Thoracic aorta (tissue), 2 donors: ENCODE measurements at places on chromosomes 2 and 18. TPM values are rescaled to one million over a fixed set of nuclear protein-coding genes. Genes with fewer than 3 reads are reported as not detected.
A peak's percentile ranks its signal among the peaks of the same experiment; 100 is the strongest.

- H3K27ac ChIP-seq = peak overlapping the region; percentile 74
- peaks cover 27% of the 10 kb centered on the region for H3K4me1 ChIP-seq
- no peak for DNase-seq
- H3K27me3 ChIP-seq = no peaks in the 10 kb centered on the region
- no peak overlapping the region for H3K4me3 ChIP-seq
Measured at GRCh38 chr2:205706769-205707381, 24.6 kb downstream of the NRP2 start.

DNA sequence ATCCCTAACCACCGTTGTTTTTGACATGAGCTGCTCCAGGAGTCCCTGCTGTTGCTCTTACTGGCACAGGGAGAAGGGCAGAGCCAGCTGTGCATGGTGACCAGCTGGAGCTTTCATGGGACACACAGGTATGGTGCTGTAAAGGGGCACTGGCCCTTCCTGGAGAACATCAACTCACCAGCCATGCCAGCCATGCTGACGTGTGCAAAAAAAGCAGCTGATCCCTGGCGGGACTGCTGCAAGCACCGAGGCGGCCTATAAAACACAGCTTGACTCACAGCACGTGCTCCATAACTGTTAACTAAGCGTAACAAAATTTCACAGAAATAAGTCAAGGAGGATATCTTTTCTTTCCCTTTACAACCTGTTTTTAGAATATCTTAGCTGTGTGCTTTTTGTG, 165.1 kb downstream of the TMEM163 start:
- no peak overlapping the region for H3K27ac ChIP-seq
- no peak for DNase-seq
- H3K36me3 ChIP-seq = no peaks in the 10 kb centered on the region
- H3K4me3 ChIP-seq = no peak overlapping the region
- H3K27me3 ChIP-seq = no peaks in the 10 kb centered on the region
- H3K4me1 ChIP-seq = no peaks in the 10 kb centered on the region

GRCh38 chr2:170006587-170007325, 171.2 kb upstream of the MYO3B start:
- H3K4me3 ChIP-seq = no peak overlapping the region
- H3K36me3 ChIP-seq = peaks cover 9% of the 10 kb centered on the region
- DNase-seq = no peak
- H3K4me1 ChIP-seq = no peaks in the 10 kb centered on the region
- H3K27me3 ChIP-seq = no peaks in the 10 kb centered on the region
- H3K27ac ChIP-seq = no peak overlapping the region

DNA sequence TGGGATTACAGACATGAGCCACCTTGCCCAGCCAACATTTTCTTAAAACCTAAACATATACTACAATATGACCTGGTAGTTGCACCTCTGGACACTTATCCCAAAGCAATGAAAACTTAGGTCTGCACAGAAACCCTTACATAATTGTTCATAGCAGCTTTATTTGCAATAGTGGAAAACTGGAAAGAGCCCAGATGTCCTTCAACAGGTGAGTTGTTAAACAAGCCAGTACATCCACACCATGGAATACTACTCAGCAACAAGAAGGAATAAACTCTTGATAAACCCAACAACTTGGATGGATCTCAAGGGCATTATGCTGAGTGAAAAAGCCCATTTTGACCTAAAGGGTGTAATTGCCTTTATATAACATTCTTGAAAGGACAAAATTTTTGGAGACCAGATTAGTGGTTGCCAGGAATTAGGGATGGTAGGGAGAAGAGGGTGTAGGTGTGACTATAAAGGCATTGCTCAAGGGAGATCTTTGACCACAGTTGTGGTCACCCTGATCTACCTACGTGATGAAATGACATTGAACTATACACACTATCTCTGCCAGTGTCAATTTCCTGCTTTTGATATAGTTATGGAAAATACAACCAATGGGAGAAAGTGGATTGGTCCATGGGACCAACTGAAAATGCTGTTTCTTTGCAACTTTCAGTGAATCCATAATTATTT, 11.9 kb upstream of the AMMECR1L start:
- H3K36me3 ChIP-seq = no peaks in the 10 kb centered on the region
- H3K4me3 ChIP-seq = no peak overlapping the region
- DNase-seq = no peak
- peaks cover 4% of the 10 kb centered on the region for H3K4me1 ChIP-seq
- no peaks in the 10 kb centered on the region for H3K27me3 ChIP-seq

- DNase-seq = no peak
- no peaks in the 10 kb centered on the region for H3K36me3 ChIP-seq
- H3K4me3 ChIP-seq = no peak overlapping the region
Measured at GRCh38 chr2:200578778-200579177, 7.0 kb upstream of the AOX1 start.

- no peak overlapping the region for H3K4me3 ChIP-seq
- no peaks in the 10 kb centered on the region for H3K4me1 ChIP-seq
- H3K27ac ChIP-seq = no peak overlapping the region
- H3K36me3 ChIP-seq = no peaks in the 10 kb centered on the region
Measured at GRCh38 chr2:235206980-235207579, 255.3 kb downstream of the SH3BP4 start.

- no peaks in the 10 kb centered on the region for H3K4me1 ChIP-seq
- H3K36me3 ChIP-seq = no peaks in the 10 kb centered on the region
- no peak for DNase-seq
- H3K27me3 ChIP-seq = no peaks in the 10 kb centered on the region
Measured at GRCh38 chr2:224242561-224242960, 159.3 kb downstream of the FAM124B start.

GRCh38 chr2:190879474-190880377, 895 bp upstream of the GLS start:
- peak overlapping the region; percentile 84 for H3K4me3 ChIP-seq
- DNase-seq = peak; percentile 6
- no peaks in the 10 kb centered on the region for H3K27me3 ChIP-seq
- no peaks in the 10 kb centered on the region for H3K36me3 ChIP-seq

DNA sequence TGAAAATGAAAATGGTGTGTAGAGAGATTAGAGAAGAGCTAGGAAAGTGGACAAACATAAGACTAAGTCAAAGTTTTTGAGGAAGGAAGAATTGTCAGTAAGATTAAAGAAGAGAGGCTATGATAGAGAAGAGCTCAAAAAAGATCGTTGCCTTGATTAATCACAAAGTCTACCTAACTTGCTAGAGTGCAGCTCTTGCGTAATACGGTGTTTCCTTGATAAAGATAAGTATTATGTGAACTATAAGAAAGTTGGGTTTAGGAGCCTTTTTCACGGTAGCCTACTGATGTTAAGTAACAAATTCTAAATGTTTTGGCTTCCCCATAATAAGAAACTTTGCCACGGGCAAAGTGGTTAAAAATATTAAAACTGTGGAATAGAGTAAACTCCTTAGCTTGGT, 226.4 kb upstream of the NRXN1 start:
- no peak overlapping the region for H3K4me3 ChIP-seq
- H3K36me3 ChIP-seq = no peaks in the 10 kb centered on the region
- no peaks in the 10 kb centered on the region for H3K27me3 ChIP-seq
- no peaks in the 10 kb centered on the region for H3K4me1 ChIP-seq

GRCh38 chr2:28666496-28667184, 85.0 kb upstream of the PPP1CB start:
- H3K36me3 ChIP-seq = no peaks in the 10 kb centered on the region
- peaks cover 14% of the 10 kb centered on the region for H3K4me1 ChIP-seq
- DNase-seq = no peak
- H3K27ac ChIP-seq = peak overlapping the region; percentile 96
- H3K27me3 ChIP-seq = no peaks in the 10 kb centered on the region

- H3K4me3 ChIP-seq = no peak overlapping the region
- no peaks in the 10 kb centered on the region for H3K36me3 ChIP-seq
- H3K4me1 ChIP-seq = peaks cover 4% of the 10 kb centered on the region
- no peak overlapping the region for H3K27ac ChIP-seq
- H3K27me3 ChIP-seq = no peaks in the 10 kb centered on the region
Measured at GRCh38 chr2:149601141-149601796, 13.7 kb upstream of the MMADHC start.

DNA sequence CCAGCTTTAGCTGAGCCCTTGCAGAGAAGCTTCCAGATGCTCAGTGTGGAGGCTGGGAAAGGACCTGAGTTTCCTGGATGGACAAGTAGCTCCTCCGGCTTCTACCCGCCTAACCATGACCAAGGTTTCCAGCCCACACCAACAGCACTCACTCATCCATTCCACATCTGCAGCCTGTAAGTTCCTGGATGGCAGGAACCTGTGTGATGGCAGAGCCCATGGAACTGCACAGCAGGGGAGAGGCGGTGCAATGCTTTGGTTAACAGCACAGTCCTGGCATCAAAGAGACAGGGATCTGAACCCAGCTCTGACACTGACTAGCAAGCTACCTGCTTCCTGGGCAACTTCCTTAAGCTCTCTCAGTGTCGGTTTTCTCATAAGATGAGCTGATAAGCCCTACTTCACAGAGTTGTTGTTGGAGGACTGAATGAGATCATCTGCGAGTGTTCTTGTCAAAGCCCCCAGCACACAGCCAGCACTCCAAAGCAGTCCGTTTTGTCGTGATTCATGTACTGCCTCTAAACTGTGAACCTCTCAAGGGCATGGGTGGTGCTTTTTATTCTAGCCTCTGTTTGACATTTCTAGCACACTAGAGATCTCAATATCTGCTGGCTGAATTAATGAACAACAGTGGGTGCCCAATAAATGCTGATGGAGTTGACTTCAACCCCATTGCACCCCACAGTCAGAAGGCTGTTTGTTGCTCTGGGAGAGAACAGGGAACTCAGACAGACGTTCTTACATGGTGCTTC, 41.6 kb upstream of the OTOF start:
- H3K27me3 ChIP-seq = no peaks in the 10 kb centered on the region
- no peak overlapping the region for H3K4me3 ChIP-seq
- H3K27ac ChIP-seq = no peak overlapping the region
- no peak for DNase-seq
- no peaks in the 10 kb centered on the region for H3K4me1 ChIP-seq
- H3K36me3 ChIP-seq = no peaks in the 10 kb centered on the region

MRO gene
- total RNA-seq = 1.1 TPM

- DNase-seq = no peak
- H3K36me3 ChIP-seq = no peaks in the 10 kb centered on the region
- no peak overlapping the region for H3K4me3 ChIP-seq
- H3K27ac ChIP-seq = no peak overlapping the region
- no peaks in the 10 kb centered on the region for H3K4me1 ChIP-seq
Measured at GRCh38 chr2:138274421-138275291, 226.9 kb upstream of the SPOPL start.

GRCh38 chr2:73937899-73938298, 11.2 kb downstream of the DGUOK start:
- no peak overlapping the region for H3K4me3 ChIP-seq
- no peak for DNase-seq
- peaks cover 2% of the 10 kb centered on the region for H3K36me3 ChIP-seq
- H3K27me3 ChIP-seq = no peaks in the 10 kb centered on the region

DNA sequence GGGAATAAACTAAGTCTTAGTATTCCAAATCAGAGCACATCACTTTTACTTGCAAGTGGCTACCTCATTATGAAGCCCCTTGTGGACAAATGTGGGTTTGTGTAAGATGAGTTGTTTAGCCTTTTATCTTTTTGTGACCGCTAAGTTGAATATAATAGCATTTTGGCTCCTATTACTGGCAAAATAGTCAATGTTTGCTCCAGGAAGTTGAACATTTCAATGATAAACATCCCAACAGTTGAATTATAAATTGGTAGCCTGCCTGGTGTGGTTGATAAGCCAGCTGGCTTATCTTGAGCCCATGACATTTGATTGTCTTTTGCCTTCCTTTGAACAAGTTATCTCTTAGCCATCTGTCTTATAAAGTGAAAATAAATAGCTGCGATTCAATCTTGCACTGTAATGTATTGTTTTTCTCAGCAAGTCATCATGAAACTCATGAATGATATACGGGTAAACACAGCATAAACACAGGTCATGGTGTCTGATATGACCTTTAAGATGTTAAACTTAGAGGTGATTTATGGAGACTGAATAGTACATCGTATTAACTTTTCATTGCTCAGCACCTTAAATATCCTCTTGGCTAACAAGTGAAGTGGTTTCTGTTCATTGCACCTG, 338.4 kb downstream of the SOCS6 start:
- H3K27me3 ChIP-seq = no peaks in the 10 kb centered on the region
- H3K4me1 ChIP-seq = no peaks in the 10 kb centered on the region
- no peak for DNase-seq

DNA sequence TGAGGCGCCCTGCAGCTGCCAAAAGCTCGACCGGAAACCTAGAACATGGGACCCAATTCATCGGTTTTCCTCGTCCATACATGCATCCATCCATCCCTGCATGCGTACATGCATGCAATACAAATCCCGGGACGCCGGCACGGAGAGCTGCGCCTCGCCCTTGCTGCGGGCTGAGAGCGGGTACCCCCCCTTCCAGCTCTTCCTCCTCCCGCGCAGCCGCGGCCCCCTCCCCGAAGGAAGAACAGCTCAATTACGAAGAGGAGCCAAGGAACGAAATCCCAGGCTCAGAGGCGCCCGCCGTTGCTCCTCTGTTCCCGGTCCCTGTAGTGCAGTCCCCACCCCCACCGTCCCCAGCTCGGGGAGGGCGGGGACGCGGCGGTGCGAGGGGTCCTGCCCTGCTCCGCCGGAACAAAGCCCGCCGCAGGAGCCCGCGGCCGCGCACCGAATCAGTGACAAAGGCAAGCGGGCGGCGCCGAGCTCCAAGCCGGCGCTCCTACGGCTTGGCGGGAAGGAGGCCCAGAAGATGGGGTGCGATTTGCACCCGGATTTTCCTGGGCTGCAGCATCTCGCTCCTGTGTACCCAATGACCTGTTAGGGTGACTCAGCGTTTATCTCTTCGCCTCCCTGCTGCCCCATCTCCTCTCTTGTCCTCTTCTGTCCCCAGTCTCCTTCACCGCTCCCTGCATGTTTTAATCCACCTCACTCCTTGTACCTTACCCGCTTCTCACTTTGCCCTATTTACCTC, 8.9 kb upstream of the POU3F3 start:
- peak overlapping the region; percentile 52 for H3K4me3 ChIP-seq
- no peaks in the 10 kb centered on the region for H3K27me3 ChIP-seq
- peaks cover 35% of the 10 kb centered on the region for H3K4me1 ChIP-seq
- no peak overlapping the region for H3K27ac ChIP-seq
- no peaks in the 10 kb centered on the region for H3K36me3 ChIP-seq

MOCOS gene
- total RNA-seq = 2.0 TPM

DNA sequence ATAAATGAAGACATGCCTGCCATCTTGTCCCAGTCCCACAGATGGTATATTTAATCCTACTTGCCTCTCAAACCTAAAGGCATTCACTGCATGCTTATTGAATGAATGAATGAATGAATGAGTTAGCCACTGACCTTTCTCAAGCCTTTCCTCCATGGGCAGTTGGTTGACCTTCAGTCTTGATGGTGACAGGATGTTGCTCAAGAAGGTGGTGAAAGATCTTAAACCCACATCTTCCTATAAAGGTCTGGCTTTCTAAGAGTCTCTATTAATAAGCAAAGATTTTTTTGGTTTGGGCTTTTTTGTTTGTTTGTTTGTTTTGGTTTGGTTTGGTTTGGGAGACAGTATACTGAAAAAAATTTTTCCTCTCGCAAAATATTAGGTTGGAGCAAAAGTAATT, 41.7 kb downstream of the KIAA2012 start:
- no peak overlapping the region for H3K4me3 ChIP-seq
- no peaks in the 10 kb centered on the region for H3K27me3 ChIP-seq
- no peak for DNase-seq
- H3K36me3 ChIP-seq = no peaks in the 10 kb centered on the region
